Stomach (tissue), 19 donors: ENCODE measurements at places on chromosomes 2 and 18.
A peak's percentile ranks its signal among the peaks of the same experiment; 100 is the strongest.

DNA sequence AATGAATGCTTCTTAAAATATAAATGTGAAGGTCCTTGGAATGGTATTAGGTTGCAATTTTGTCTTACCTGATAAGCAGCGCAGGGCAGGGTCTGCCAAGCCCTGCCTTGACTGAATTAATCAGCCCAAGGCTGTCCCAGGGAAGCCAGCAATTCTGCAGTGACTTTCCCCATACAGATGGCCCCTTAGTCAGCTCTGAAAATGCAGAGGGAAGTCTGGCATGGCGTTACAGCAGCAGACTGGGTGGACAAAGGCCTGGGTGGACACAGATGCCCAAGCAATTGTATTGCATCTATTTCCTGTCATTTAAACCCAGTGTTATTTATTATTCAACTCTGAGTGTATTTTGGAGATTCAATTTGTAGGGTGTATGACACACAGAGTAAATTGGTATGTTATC lies 56.6 kb upstream of the NOL4 start:
- DNase-seq, result no peak

DNA sequence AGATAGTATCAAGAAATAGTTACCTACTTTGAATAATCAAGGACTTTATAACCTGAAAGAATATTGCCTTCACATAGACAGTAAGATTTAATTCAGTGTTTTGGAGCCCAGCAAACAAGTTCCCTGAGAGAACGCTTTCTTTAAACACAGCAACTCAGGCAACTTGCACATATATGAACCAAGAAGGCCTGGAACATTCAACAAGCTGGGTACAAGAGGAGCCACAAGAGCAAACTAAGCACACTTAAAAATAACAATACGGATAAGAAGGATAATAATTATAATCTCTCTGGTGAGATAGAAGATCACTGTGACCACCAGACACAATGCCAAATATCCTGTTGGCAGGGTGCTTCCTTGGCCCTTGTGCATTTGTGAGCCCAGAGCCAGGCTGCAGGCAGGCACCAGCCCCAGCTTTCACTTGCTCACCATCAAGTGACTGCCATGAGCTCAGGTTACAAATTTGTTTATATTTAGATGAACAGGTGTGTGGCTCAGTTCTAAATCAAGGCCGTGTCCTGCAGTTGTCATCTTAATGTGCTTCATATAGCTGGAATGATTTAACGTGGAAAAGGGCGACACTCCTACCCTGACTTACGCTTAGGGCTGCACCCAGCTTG lies 446.6 kb downstream of the IRS1 start:
- DNase-seq, result no peak

DNA sequence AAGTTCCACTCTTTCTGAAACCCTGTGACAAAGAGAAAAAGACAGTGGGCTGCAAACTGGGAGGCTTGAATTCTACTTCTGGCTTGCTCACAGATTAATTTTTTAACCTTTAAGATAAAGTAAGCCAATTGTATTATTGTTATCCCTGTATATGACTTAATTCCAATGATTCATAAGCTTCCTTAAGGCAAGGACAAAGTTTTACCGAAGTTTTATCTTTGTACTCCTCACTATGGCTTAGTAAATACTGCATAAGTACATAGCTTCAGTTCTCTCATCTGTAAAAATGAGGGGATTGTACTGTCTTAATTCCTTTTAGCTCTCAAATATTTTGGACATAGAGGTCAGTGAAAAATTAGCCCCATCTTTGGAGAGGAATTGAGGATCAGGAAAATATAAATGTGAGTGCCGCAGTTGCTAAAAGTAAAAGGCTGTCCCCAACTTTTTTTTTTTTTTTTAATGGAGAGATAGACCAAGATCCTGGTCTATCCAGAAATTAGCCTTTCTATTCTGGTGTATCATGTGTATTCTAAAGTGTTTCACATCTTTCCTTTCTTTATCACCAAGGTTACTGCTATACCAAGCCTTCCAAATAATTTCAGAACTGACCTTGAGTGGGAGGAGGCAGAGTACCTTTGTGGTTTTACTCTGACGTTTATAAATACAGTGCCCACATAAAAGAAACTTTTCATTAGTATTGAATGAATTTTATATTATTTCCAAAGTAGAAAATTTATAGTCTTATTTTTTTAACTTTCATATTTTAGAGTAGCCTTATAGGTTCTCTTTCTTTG lies 13.3 kb downstream of the RELCH start:
- no peak for DNase-seq

DNA sequence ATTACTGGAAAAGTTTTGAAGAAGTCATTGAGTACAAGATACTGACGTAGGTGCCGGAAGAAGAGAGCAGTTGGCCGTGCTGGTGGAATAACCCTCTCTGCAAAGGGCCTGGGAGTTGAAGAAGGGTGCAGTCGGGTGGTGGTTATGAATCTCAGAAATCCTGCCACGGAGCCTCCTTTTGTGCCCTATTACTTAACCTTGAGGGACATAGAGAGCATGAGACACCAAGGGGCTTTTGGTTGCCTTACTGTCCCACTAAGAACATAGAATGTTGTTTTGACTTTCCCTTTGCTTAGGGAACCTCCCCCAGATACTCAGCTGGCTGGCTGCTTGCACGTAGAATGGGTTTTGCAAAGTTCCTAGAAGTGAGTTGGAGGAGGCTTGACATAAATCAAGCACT lies 1.3 kb upstream of the CD28 start:
- no peak for DNase-seq

DNA sequence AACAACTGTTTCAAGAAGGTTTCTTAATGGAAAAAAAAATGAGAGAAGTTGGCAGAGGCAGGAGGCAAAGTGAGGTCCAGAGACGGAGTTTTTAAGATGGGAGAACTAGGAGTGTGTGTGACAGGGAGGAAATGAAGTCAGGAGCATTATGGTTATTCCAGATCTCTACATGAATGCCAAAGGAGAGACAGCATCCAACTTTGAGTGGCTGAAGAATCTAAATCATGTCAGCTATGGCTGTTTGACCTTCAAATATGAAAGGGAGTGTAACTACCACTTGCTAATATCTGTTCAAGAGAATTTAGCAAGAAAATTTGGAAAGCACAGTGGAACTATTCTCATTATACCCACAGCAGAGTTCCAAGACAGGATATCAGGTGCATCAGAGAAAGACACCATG lies 81.2 kb upstream of the CCBE1 start:
- no peak for DNase-seq

- DNase-seq, result no peak
Measured at GRCh38 chr2:106961328-106961727, 75.4 kb upstream of the ST6GAL2 start.

DNA sequence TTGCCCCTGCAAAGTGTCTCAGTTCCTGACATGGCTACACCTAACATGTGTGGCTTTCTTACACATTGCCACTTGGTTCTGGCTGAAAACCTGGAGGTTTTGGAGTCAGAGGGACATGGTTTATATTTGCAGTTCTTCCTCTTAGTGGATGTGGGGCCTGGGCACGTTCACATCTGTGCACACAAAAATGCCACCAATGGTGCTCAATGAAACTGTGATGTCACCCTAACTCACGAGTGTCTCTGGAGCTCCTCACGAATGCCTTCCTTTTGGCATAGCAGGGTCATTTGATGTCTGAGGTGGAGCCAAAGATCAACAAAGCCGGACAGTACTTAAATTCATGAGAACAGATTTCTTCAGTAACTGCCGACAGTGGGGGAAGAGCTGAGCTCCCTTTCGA lies 231.7 kb upstream of the HS6ST1 start:
- DNase-seq, result no peak

GRCh38 chr2:147351784-147352183 lies 493.0 kb upstream of the ACVR2A start:
- DNase-seq, result no peak

GRCh38 chr2:191321861-191322662 lies 76.9 kb downstream of the MYO1B start:
- DNase-seq, result peak; percentile 35

- no peak for DNase-seq
Measured at GRCh38 chr2:118274841-118275510, 186.7 kb downstream of the INSIG2 start.

DNA sequence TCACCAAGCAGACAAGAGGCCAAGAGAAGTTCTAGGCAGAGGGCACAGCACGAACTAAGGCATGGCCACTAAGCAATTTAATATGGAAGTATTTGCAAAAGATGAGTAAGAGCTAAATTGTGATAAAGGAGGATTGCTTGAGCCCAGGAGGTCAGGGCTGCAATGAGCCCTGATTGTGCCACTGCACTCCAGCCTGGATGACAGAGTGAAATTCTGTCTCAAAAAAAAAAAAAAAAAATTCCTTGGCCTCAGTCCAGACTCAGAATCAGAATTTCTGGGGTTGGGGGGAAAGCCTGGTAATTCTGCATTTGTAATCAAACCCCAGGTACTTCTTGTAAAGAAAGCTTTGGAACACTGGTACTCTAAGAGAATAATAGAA lies 46.8 kb upstream of the RTN4 start:
- no peak for DNase-seq

GRCh38 chr2:85022232-85022631 lies 51.3 kb downstream of the KCMF1 start:
- DNase-seq, result no peak

- DNase-seq, result no peak
Measured at GRCh38 chr2:66573416-66573815, 138.5 kb downstream of the MEIS1 start.

GRCh38 chr2:238260883-238261282 lies 21.0 kb upstream of the HES6 start:
- no peak for DNase-seq

- DNase-seq, result no peak
Measured at GRCh38 chr18:66833646-66834045, 229.8 kb upstream of the CDH19 start.

GRCh38 chr18:57657542-57657941 lies 35.9 kb upstream of the NARS1 start:
- DNase-seq, result no peak
